ENCODE measurements at places on chromosomes 7 and 10. TPM values are rescaled to one million over a fixed set of nuclear protein-coding genes. Genes with fewer than 3 reads are reported as not detected.

DNA sequence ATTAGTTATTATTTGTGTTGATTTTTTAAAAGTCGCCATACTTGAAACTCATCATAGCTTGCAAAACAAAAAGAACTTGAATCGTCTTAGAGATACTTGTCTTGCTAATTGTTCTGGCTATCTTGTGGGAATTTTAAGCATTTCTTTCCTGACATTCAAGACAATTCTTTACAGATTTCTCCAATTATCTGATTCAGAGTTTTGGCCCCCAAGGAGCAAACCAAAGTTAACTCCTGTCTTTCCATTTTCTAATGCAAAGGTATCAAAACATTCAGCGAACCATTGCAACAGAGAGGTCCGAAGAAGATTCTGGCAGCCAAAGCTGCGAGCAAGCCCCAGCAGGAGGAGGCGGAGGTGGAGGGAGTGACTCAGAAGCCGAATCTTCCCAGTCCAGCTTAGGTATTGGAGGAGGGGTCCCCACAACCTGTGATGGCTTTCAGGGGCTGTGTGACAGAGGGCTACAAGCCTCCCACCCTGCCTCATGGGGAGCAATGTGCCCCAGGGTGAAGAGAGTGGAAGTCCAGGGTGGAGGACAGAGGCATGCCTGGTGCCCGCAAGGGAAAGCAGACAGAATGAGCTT lies 119.4 kb upstream of the STK17A start:
- no peak for DNase-seq

Gene VGF
- 37.7 TPM for polyA plus RNA-seq

GRCh38 chr7:55044791-55045190 lies 26.0 kb downstream of the EGFR start:
- DNase-seq = no peak

GRCh38 chr7:55970978-55971377 lies 6.6 kb downstream of the NIPSNAP2 start:
- no peak for DNase-seq

Gene GDI2
- polyA plus RNA-seq = 229 TPM

- DNase-seq = no peak
These were observed 148.6 kb downstream of the IMMP2L start for GRCh38 chr7:111413739-111414138.

Gene C10orf53
- not detected for polyA plus RNA-seq

Data from brain (organoid and tissue), 16 donors.